ENCODE measurements at places on chromosomes 7 and 10. TPM values are rescaled to one million over a fixed set of nuclear protein-coding genes. Genes with fewer than 3 reads are reported as not detected.

ZNF777 gene
- total RNA-seq = 7.8 TPM

DNA sequence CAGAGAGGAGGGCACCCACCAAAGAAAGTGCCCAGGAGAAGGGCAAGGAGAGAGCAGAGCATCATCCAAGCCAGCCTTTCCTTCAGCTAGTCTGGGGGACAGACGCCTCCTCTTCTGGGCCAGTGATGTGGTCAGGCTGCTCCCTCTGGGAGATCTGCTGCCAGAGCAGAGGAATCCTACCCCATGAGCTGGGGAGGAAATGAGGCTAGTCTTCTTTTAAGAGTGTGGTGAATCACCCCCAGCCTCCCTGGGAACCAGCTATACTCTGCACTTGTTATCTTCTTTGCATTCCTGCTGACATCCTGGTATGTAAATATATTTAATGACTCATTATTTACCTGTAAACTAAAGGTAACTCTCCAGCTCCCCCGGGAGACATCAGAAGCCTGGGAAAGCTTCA, 41.6 kb upstream of the EPHB6 start:
- DNase-seq = no peak

FAM171A1 gene
- 11.2 TPM for total RNA-seq

DNA sequence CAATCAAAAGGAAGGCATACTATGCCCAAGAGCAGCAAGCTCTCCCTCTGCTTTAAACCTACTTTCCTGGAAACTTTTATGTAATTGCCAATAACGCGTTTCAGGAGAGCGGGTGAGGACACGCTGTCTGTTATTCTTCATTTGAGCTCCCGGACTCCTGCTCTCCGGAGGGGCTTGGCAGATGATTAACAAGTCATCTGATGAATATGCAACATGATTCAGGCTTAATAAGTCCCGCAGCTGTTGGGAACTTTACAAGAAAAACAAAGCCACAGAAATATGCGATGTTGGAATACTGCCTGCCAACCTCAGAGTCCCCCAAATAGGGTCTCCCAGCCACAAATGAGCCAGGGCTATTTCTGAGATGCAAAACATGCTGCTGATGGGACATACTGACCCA, 348.0 kb downstream of the GPAM start:
- DNase-seq = no peak

DNA sequence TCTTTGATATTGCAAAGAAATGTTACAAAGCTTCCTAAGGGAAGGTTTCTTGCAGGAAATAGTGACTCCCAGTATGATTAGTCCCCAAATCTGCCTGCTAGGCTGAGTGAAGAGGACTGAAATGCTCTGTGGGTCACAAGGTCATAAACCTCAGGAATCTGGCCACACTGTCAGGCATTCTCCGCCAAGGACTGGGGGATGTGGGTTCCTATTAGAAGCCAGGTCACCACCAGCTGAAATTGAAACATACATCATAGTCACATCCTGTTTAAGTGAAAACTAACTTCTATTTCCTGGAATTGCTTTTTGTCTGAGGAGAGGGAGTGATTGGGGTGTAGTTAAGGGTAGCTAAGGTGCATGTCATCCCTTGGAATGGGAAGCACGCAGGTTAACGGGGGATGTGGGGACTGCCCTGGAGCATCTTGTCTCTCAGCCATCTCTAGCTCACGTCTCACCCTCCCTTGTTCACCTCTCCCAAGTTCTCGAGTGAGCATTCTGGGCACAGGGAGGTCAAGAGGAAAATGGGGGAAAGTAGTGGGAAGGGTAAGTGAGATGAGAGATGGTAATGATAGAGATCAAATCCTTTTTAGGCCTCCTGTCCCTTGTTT, 12.0 kb upstream of the GSAP start:
- DNase-seq = no peak

ANXA8L1 gene
- not detected for total RNA-seq

AKR1B1 gene
- 69.3 TPM for total RNA-seq

Data from aorta (tissue), 5 donors.